ENCODE measurements at places on chromosomes 3 and 15.

DNA sequence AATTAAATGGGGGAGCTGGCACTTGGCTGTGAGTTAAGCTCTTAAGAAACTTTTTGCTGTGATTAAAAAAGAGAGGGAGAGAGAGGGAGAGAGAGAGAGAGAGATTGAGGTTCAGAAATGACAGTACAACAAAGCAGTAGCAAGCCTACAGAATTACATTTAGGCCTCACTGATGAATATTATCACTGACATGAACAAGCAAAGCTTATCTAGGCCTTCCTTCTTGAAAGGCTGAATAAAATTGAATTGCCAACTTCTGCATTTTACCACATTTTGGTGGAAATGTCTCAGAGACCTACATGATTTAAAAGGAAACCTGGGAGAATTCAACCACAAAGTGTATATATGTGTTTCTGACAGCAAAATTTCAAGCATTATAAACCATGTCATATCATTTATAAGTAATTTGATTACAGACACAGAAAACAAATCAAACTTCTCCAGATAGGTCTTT is 530.8 kb downstream of the SOX2 start:
- H3K27me3 ChIP-seq = no peaks in the 10 kb centered on the region
- no peak overlapping the region for H3K4me3 ChIP-seq
- H3K27ac ChIP-seq = no peak overlapping the region
- DNase-seq = no peak
- no peaks in the 10 kb centered on the region for H3K4me1 ChIP-seq

DNA sequence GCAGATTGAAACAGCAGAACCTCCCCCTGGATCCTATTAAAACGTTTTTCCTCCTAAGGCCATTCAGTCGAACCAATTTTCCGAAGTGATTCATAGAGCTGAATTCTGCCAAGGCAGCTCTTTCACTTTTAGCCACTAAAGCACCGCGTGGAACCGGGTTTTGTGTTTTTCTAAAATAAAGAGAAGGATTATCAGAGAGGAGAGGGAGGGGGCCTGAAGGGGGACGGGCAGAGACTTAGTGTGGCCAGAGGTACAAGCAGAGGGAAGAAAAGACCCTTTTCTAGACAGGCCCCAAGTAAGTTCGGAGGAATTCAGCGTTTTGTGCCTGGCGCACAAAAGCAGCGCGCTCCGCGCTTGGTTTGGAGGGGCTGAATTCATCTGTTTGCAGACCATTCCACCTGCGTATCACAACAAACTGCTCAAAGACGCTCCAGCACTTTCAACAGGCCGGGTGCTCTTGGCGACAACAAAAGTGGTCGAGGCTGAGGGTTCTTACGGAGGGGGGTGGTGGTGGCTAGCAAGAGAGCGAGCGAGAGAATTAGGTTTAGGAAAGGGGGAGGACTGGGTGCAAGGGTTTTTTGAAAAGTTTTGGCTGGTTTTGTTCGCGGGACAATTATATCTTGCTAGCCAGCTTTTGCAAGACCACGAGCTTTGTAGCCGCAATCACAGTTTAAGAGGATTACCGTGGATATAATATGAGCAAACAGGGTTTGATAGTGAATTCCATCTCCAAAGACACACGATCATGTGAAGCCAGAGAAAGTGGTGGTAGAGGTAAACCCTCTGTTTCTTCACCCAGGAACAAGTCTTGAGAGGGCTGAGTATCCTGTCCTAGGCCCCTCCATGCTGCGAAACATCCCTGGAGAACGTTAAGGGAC is 1.2 kb upstream of the FEZF2 start:
- DNase-seq = no peak
- H3K27me3 ChIP-seq = peaks cover 83% of the 10 kb centered on the region
- peaks cover 4% of the 10 kb centered on the region for H3K36me3 ChIP-seq
- peak overlapping the region; percentile 65 for H3K27ac ChIP-seq
- H3K4me1 ChIP-seq = peaks cover 4% of the 10 kb centered on the region

DNA sequence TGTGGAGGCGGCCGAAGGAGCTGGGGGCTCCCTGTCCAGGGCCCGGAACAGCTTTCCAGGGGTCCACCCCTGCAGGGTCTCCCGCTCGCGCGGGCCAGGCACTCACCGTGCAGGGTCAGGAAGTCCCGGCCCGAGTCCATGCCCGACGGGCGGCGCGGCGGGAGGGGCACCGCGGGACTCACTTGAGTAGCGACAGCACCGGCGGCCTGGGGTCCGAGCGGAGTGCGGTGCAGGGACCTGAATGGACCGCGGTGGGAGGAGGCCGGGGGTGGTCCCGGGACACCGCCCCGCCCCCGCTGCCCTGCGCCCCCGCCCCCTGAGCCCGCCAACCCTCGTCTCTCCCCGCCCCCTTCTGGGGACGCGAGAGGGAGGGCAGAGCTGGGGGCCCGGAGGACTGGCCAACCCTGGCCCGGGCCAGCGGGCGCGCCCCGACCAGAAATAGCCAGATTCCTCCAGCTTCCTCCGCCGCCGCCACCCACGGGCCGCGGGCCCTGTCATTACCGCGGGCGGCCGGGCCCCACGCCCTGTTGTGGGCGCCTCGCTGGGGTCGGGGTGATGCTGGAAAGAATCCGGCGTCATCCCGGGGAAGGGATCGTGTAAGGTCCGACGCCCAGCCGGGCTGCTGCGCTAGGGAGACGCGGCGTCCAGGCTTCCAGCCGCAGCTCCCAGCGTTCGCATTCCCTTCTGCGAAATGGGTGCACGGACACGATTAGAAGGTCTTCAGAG is at the start of gene PLCD1:
TSS of gene PLCD1 (minus strand) at position 243 of the 726 bp plus-strand sequence. CDS start at position 140, 103 bp downstream.
- H3K27ac ChIP-seq = peak within 1 kb of the TSS; percentile 67
- no peak for DNase-seq
- H3K4me1 ChIP-seq = peaks cover 18% of the 10 kb centered on the region
- H3K27me3 ChIP-seq = peaks cover 28% of the 10 kb centered on the region
- H3K4me3 ChIP-seq = peak within 1 kb of the TSS; percentile 73

- no peak overlapping the region for H3K27ac ChIP-seq
- H3K36me3 ChIP-seq = no peaks in the 10 kb centered on the region
- H3K4me3 ChIP-seq = no peak overlapping the region
- no peaks in the 10 kb centered on the region for H3K4me1 ChIP-seq
Measured at GRCh38 chr3:61877359-61878138, 316.2 kb downstream of the PTPRG start.

GRCh38 chr15:52362497-52362896 is 66.9 kb upstream of the MYO5C start:
- DNase-seq = no peak
- peaks cover 33% of the 10 kb centered on the region for H3K36me3 ChIP-seq
- H3K27me3 ChIP-seq = no peaks in the 10 kb centered on the region
- no peaks in the 10 kb centered on the region for H3K4me1 ChIP-seq

DNA sequence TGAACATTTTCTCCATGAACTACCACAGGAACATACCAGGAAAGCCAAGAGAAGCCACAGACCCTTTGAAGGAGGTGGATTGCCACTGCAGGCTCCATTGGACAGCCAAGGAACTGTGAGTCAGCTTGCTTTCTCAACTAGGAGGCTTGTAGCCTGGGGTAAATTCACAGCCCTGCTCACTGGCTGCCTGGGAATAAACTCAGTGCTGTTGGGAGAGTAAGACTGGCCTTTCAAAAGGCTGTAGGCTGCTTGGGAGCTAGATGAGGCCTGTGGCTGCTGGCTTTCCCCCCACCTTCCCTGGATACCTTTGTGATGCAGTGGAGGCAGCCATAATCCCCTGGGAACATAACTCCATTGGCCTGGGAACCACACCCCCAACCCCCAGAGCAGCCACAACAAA is 223.5 kb upstream of the RBMS3 start:
- no peaks in the 10 kb centered on the region for H3K4me1 ChIP-seq
- H3K4me3 ChIP-seq = no peak overlapping the region
- peaks cover 2% of the 10 kb centered on the region for H3K36me3 ChIP-seq

Data from stimulated activated naive B cell treated with anti-CD40 and anti-IgM and Interleukin-4, amounts not matched to agents 10 μg/mL and 1 μg/mL and 100 μg/mL, for 72 hours (primary cell).